Gastroesophageal sphincter (tissue), 4 donors: ENCODE measurements at places on chromosomes 1 and 21. TPM values are rescaled to one million over a fixed set of nuclear protein-coding genes. Genes with fewer than 3 reads are reported as not detected.

The OR2T35 gene
- not detected for total RNA-seq

The OR4F29 gene
- not detected for total RNA-seq

The PDE4DIP gene
- total RNA-seq = 170 TPM

The MRPS14 gene
- 28.8 TPM for total RNA-seq

The MROH7 gene
- 19.3 TPM for total RNA-seq

The COL6A1 gene
- total RNA-seq = 1,231 TPM

The LEMD1 gene
- not detected for total RNA-seq

The FAM163A gene
- 0.19 TPM for total RNA-seq

The LDLRAP1 gene
- total RNA-seq = 13.6 TPM

The TSPAN1 gene
- 2.2 TPM for total RNA-seq

The AMPD1 gene
- total RNA-seq = not detected

The CRYBG2 gene
- 0.54 TPM for total RNA-seq

The MIXL1 gene
- not detected for total RNA-seq

The PLA2G2D gene
- total RNA-seq = not detected

The PAQR6 gene
- total RNA-seq = 1.7 TPM

The KDF1 gene
- not detected for total RNA-seq

The RNU1-3 gene
- total RNA-seq = not detected

The ACKR1 gene
- 141 TPM for total RNA-seq

The TDRD10 gene
- 2.3 TPM for total RNA-seq

The PTPN22 gene
- total RNA-seq = 0.27 TPM

The SERPINC1 gene
- total RNA-seq = not detected

The PDZK1 gene
- not detected for total RNA-seq

The PDE4B gene
- 5.9 TPM for total RNA-seq

The GBP7 gene
- not detected for total RNA-seq

The CFHR3 gene
- not detected for total RNA-seq

The UTS2 gene
- not detected for total RNA-seq

The TGFBR3 gene
- total RNA-seq = 307 TPM

The PUSL1 gene
- 17.2 TPM for total RNA-seq

The EXO1 gene
- total RNA-seq = 0.30 TPM
